ENCODE measurements at places on chromosomes 6 and 20. TPM values are rescaled to one million over a fixed set of nuclear protein-coding genes. Genes with fewer than 3 reads are reported as not detected.

The C6orf58 gene
- 0.18 TPM for total RNA-seq

- peaks cover 72% of the 10 kb centered on the region for H3K36me3 ChIP-seq
- peaks cover 50% of the 10 kb centered on the region for H3K4me1 ChIP-seq
- H3K27ac ChIP-seq: peak overlapping the region; percentile 10
- H3K27me3 ChIP-seq: no peaks in the 10 kb centered on the region
- H3K4me3 ChIP-seq: no peak overlapping the region
Measured at GRCh38 chr6:158717341-158718330, 67.8 kb downstream of the SYTL3 start.

The CASS4 gene
- total RNA-seq: 3.4 TPM

DNA sequence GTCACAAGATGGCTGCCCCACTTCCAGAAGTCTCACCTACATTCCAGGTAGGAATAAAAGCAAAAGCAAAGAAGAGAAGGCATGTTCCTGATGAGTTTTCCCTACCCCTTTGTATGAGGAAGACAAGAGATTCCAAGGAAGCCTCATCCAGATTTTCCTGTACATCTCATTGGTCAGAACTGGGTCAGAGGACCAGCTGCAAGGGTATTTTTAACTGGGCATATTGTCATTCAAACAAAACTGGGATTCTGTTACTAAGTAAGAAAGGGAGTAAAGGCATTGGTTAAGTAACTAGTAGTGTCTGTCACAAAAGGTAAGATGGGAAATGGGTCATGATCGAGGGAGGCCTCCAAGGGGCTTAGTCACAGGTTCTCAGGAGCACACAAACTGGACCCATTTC is 28.2 kb upstream of the RIMS4 start:
- peaks cover 3% of the 10 kb centered on the region for H3K27me3 ChIP-seq
- no peak overlapping the region for H3K27ac ChIP-seq
- no peak overlapping the region for H3K4me3 ChIP-seq
- H3K36me3 ChIP-seq: no peaks in the 10 kb centered on the region

GRCh38 chr6:161630674-161631073 is 356.8 kb upstream of the AGPAT4 start:
- H3K4me1 ChIP-seq: peaks cover 6% of the 10 kb centered on the region
- H3K36me3 ChIP-seq: no peaks in the 10 kb centered on the region
- DNase-seq: no peak
- H3K4me3 ChIP-seq: no peak overlapping the region
- H3K27ac ChIP-seq: no peak overlapping the region
- no peaks in the 10 kb centered on the region for H3K27me3 ChIP-seq

- no peak for DNase-seq
- peaks cover 3% of the 10 kb centered on the region for H3K4me1 ChIP-seq
- no peak overlapping the region for H3K4me3 ChIP-seq
- H3K27ac ChIP-seq: no peak overlapping the region
Measured at GRCh38 chr6:104460738-104461483, 398.8 kb downstream of the HACE1 start.

DNA sequence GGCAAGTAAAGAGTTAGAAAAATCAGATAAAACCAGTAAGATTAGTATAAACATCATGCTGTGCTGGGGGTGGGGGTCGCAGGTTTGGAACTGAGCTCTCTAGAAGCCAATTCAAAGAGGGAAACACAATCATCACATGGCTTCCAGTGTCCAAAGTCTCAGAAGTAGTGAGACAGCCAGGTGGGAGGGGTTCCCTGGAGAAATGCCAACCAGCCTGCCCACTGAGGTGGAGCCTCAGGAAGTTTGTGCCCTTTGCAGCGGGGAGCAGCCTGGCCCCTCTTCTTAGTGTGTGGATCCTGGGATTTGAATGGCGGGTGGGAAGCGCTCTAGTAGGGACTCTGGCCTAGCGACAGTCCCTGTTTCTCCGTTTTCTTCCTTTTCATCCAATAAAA is 21.4 kb downstream of the C6orf15 start:
- H3K27me3 ChIP-seq: peaks cover 1% of the 10 kb centered on the region
- DNase-seq: no peak
- H3K4me3 ChIP-seq: no peak overlapping the region
- H3K27ac ChIP-seq: no peak overlapping the region

The FOXA2 gene
- not detected for total RNA-seq

DNA sequence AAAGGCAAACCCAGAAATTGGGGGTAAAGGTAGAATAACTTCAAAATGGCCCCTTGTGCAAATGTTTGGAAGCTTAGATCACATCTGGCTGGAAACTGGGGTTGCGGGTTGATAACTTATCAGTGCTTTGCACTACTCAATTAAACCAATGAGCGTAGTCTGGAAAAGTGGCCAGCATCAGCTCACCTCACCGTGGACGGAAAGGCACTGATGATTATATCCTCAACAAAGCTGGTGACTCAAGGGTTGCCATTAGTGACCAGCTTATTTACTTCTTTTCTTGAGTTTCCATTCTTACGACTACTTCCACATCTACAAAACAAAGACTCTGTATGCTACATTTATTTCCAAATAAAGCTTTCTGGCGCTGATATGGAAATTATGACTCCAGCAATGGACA is 198.5 kb upstream of the HEY2 start:
- peaks cover 12% of the 10 kb centered on the region for H3K27me3 ChIP-seq
- no peak for DNase-seq
- no peaks in the 10 kb centered on the region for H3K36me3 ChIP-seq
- H3K4me1 ChIP-seq: no peaks in the 10 kb centered on the region
- H3K27ac ChIP-seq: no peak overlapping the region
- no peak overlapping the region for H3K4me3 ChIP-seq

Data from activated naive CD8-positive, alpha-beta T cell treated with anti-CD3 and anti-CD28 coated beads for 36 hours (primary cell).